Liver (tissue), 10 donors: ENCODE measurements at places on chromosomes 4 and X. TPM values are rescaled to one million over a fixed set of nuclear protein-coding genes. Genes with fewer than 3 reads are reported as not detected.
A peak's percentile ranks its signal among the peaks of the same experiment; 100 is the strongest.

GPR119 gene
- not detected for total RNA-seq

GRCh38 chr4:55397520-55398321 is 2.0 kb downstream of the TMEM165 start:
- H3K27ac ChIP-seq: peak overlapping the region; percentile 86
- peaks cover 5% of the 10 kb centered on the region for H3K4me1 ChIP-seq
- no peaks in the 10 kb centered on the region for H3K27me3 ChIP-seq
- H3K4me3 ChIP-seq: no peak overlapping the region

GRCh38 chr4:176760471-176760870 is 32.3 kb downstream of the VEGFC start:
- no peaks in the 10 kb centered on the region for H3K27me3 ChIP-seq
- H3K4me3 ChIP-seq: no peak overlapping the region
- H3K36me3 ChIP-seq: no peaks in the 10 kb centered on the region

TMPRSS11B gene
- total RNA-seq: not detected

DNA sequence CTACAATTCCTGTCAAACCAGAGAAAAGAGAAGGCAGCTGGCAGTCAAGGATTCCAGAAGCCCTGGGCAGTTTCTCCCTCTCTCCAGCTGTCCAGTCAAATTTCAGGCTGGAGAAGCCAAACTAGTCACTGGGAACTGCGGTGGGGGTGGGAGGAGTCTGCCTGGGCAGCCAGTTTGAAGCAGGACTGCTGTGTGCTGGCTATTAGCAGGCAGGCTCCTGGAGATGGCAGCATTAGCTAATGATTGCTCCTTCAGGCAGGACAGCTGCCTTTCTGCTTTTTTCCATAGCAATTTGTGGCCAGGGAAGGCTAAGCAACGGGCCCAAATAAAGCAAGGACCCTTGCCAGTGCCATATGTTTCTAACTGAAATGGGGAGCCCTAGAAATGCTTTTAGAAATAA is 44.7 kb upstream of the FGF13 start:
- no peaks in the 10 kb centered on the region for H3K36me3 ChIP-seq
- peak; percentile 30 for DNase-seq
- no peaks in the 10 kb centered on the region for H3K4me1 ChIP-seq
- no peaks in the 10 kb centered on the region for H3K27me3 ChIP-seq
- no peak overlapping the region for H3K4me3 ChIP-seq

NXF2B gene
- not detected for total RNA-seq

L1CAM gene
- not detected for total RNA-seq

- H3K4me3 ChIP-seq: peak overlapping the region; percentile 24
- H3K27me3 ChIP-seq: no peaks in the 10 kb centered on the region
- peaks cover 3% of the 10 kb centered on the region for H3K36me3 ChIP-seq
- peaks cover 15% of the 10 kb centered on the region for H3K4me1 ChIP-seq
Observed at GRCh38 chrX:101407167-101407747, 468 bp downstream of the GLA start.

DNA sequence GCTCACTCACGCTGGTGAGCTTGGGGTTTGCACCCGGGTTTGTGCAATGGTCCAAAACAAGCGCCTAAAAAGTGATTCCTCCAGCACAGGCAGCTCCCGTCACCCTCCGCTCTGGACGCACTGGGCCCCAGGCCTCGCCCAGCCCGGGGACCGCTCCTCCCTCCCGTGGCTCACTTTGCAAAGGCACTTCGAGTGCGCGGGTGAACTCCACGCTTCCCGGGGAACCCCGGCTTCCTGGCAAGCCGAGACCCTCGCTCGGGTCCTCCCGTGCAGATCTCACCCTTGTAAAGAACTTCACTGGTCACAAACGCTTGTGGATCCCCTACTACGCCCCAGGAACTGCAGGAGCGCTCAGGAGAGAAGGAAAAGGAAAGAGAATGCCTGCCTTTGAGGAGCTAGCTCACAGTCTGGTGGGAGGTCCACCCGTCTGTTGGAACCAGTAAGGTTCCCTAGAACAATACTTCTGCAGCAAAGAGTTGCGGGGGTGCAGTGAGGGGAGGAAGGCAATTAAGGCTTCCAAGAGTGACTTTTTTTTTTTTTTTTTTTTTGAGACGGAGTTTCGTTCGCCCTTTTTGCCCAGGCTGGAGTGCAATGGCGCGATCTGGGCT is at the start of gene CTPS2:
Gene CTPS2, minus strand, starts transcription at position 122 of the 608 bp plus-strand sequence. CDS start 9,767 bp downstream, outside the sequence.
- no peaks in the 10 kb centered on the region for H3K27me3 ChIP-seq
- no peaks in the 10 kb centered on the region for H3K4me1 ChIP-seq
- peak within 1 kb of the TSS; percentile 67 for H3K4me3 ChIP-seq
- peak within 1 kb of the TSS; percentile 86 for H3K27ac ChIP-seq

GRCh38 chrX:119410027-119410819 is 11.1 kb downstream of the SLC25A43 start:
- H3K36me3 ChIP-seq: peaks cover 2% of the 10 kb centered on the region
- H3K27ac ChIP-seq: no peak overlapping the region
- no peaks in the 10 kb centered on the region for H3K27me3 ChIP-seq
- H3K4me3 ChIP-seq: no peak overlapping the region
- H3K4me1 ChIP-seq: peaks cover 18% of the 10 kb centered on the region
- no peak for DNase-seq

- H3K36me3 ChIP-seq: no peaks in the 10 kb centered on the region
- no peaks in the 10 kb centered on the region for H3K27me3 ChIP-seq
- H3K4me3 ChIP-seq: no peak overlapping the region
Observed at GRCh38 chr4:114807759-114808404, 209.3 kb downstream of the UGT8 start.

RIBC1 gene
- 0.14 TPM for total RNA-seq

CENPVL2 gene
- not detected for total RNA-seq

DNA sequence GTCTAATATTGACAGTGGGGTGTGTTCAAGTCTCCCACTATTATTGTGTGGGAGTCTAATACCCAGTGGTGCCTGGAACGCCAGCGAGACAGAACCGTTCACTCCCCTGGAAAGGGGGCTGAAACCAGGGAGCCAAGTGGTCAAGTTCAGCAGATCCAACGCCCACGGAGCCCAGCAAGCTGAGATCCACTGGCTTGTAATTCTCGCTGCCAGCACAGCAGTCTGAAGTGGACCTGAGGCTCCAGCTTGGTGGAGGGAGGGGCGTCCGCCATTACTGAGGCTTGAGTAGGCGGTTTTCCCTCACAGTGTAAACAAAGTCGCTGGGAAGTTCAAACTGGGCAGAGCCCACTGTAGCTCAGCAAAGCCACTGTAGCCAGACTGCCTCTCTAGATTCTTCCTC is 407.3 kb downstream of the DMD start:
- no peak overlapping the region for H3K27ac ChIP-seq
- no peaks in the 10 kb centered on the region for H3K27me3 ChIP-seq
- H3K4me1 ChIP-seq: no peaks in the 10 kb centered on the region
- H3K36me3 ChIP-seq: no peaks in the 10 kb centered on the region

DNA sequence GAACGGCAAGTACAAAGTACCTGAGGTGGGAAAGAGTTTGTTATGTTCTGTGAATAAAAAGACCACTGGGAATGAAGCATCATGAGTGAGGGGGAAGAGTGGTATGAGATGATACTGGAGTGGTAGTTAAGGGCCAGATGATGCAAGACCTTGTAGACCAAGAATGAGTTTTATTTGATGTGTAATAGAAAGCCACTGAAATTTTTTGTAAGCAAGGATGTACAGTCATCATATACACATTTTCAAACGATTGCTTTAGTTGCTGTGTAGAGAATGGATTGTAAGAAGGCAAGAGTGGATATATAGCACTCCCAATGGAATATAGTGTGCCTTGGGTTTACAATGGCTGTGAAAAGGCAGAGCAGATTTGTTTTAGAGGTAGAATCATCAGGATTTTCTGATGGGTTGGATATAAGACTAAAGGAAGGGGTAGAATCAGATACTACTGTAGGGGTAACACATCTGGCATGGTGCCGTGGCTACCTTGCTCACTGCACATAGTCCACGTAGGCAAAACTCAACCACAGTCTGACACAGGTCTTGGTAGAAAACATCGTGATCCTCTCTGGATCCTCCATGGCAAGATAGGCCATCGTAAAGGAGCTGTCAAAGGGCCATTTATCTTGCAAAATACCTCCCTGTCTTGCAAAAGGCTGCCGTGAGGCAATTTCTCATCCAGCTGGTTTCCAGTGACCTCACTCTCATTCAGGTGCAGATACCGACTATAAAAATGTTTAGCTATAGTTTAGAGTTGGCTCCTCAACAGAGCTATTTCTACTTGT is 14.9 kb downstream of the TIFA start:
- no peaks in the 10 kb centered on the region for H3K27me3 ChIP-seq
- H3K36me3 ChIP-seq: no peaks in the 10 kb centered on the region
- H3K27ac ChIP-seq: no peak overlapping the region
- no peak overlapping the region for H3K4me3 ChIP-seq
- DNase-seq: no peak
- no peaks in the 10 kb centered on the region for H3K4me1 ChIP-seq

- H3K4me3 ChIP-seq: no peak overlapping the region
- no peak for DNase-seq
- no peaks in the 10 kb centered on the region for H3K36me3 ChIP-seq
Observed at GRCh38 chr4:165462009-165462408, 83.2 kb downstream of the CPE start.

GRCh38 chr4:168384437-168385141 is 66.0 kb upstream of the DDX60 start:
- no peak overlapping the region for H3K27ac ChIP-seq
- peaks cover 9% of the 10 kb centered on the region for H3K36me3 ChIP-seq
- no peak overlapping the region for H3K4me3 ChIP-seq
- no peak for DNase-seq
- no peaks in the 10 kb centered on the region for H3K4me1 ChIP-seq

GRCh38 chr4:127113844-127114362 is 518.9 kb upstream of the INTU start:
- no peak overlapping the region for H3K4me3 ChIP-seq
- H3K27ac ChIP-seq: no peak overlapping the region
- DNase-seq: no peak
- H3K27me3 ChIP-seq: no peaks in the 10 kb centered on the region
- H3K36me3 ChIP-seq: no peaks in the 10 kb centered on the region

NEUROG2 gene
- not detected for total RNA-seq

DNA sequence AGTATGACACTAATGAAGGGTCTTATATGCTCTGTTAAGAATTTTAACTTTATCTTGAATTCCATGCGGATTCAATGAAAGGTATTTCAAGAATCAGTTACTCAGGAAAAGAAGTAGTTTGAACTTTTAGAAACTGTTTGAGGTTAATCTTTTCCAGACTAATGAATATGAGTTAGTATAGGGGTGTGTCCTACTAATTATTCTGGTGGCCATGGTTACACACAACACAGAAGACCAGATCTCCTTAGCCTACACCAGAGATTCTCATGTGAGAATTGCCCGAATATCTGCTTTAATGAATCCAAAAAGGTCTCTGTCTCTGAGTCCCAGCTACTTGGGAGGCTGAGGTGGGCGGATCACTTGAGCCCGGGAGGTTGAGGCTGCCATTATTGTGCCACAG is 100.4 kb downstream of the MMRN1 start:
- H3K27me3 ChIP-seq: no peaks in the 10 kb centered on the region
- DNase-seq: no peak
- no peak overlapping the region for H3K27ac ChIP-seq
- H3K36me3 ChIP-seq: no peaks in the 10 kb centered on the region

GLOD5 gene
- total RNA-seq: 0.67 TPM

GRCh38 chrX:153307276-153308178 is 14.0 kb downstream of the PNMA6F start:
- DNase-seq: no peak
- H3K4me1 ChIP-seq: no peaks in the 10 kb centered on the region
- no peak overlapping the region for H3K27ac ChIP-seq
- no peaks in the 10 kb centered on the region for H3K36me3 ChIP-seq
- no peaks in the 10 kb centered on the region for H3K27me3 ChIP-seq
- H3K4me3 ChIP-seq: no peak overlapping the region

- H3K36me3 ChIP-seq: no peaks in the 10 kb centered on the region
- H3K27ac ChIP-seq: no peak overlapping the region
- H3K4me3 ChIP-seq: no peak overlapping the region
- DNase-seq: no peak
- H3K4me1 ChIP-seq: no peaks in the 10 kb centered on the region
Observed at GRCh38 chr4:42144028-42144427, 8.4 kb downstream of the BEND4 start.

DNA sequence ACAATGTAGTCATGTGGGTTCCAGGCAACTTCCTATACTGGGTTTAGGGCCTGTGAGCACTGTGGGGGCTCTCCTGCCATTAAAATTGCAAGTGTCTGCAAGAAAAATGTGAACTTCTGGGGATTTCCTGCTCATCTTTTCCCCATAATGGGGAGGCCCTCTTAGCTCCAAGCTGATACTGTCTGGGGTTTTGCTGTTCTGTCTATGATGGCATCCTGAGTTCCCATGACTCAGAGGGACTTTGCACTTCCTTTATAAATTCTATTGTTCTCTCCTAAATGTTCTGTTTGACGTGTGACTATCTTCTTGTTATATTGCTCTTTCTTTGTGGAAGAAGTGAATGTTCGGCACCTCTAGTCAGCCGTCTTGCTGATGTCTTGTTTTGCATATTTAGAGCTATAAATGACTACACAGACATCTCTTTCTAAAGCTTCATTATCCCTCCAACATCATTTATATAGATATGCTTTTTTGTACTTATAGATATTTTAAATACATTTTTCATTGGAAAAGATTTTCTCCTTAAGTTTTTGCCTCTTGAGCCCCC is 465.8 kb downstream of the NAF1 start:
- no peaks in the 10 kb centered on the region for H3K27me3 ChIP-seq
- no peaks in the 10 kb centered on the region for H3K36me3 ChIP-seq
- no peak for DNase-seq
- no peak overlapping the region for H3K4me3 ChIP-seq

- no peaks in the 10 kb centered on the region for H3K36me3 ChIP-seq
- H3K4me1 ChIP-seq: no peaks in the 10 kb centered on the region
- no peak overlapping the region for H3K4me3 ChIP-seq
- DNase-seq: no peak
- H3K27me3 ChIP-seq: no peaks in the 10 kb centered on the region
Observed at GRCh38 chr4:40976343-40976742, 226.6 kb downstream of the NSUN7 start.

- H3K27me3 ChIP-seq: no peaks in the 10 kb centered on the region
- DNase-seq: no peak
- no peaks in the 10 kb centered on the region for H3K36me3 ChIP-seq
Observed at GRCh38 chr4:80097400-80098177, 24.6 kb upstream of the ANTXR2 start.
